ENCODE measurements at places on chromosomes 4 and X.

GRCh38 chr4:99630857-99631360 is 26.7 kb downstream of the C4orf54 start:
- DNase-seq: no peak

- DNase-seq: no peak
These were observed 26.9 kb downstream of the NKX1-1 start for GRCh38 chr4:1379351-1379781.

GRCh38 chr4:122861172-122861943 is 34.7 kb downstream of the FGF2 start:
- DNase-seq: no peak

DNA sequence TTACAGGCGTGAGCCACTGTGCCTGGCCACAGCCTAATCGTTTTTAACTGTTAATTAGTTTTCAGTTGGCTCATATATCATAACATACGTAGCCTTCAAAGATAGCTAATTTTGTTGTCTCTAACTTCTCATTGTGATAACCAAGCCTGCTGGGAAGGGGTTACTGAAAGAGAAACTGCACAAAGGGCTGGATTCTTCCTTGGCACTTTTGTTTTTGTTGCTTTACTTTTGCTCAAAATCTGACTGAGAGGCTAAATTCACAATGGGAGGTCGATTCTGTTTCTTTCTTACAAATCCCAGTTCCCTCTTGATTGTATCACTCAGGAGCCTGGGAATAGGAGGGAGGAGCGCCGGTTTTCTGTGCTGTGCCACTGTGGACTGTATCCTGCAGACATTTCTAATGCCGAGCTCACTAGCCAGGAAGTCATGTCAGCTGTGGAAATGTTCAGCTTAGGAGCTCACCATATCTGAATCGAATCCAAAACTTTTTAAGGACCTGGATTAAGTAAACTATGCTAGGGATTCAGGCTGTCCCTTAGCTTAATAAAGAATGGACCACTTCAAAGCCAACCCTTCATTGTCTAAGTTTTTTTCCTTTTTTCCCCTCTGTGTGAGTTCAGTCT is 120.5 kb upstream of the FAT1 start:
- DNase-seq: peak; percentile 71

GRCh38 chr4:1245481-1246051 is 3.4 kb downstream of the CTBP1 start:
- no peak for DNase-seq

Data from GM04503 (cell line).